ENCODE measurements at places on chromosomes 2 and 18. TPM values are rescaled to one million over a fixed set of nuclear protein-coding genes. Genes with fewer than 3 reads are reported as not detected.

OSBPL1A gene
- 118 TPM for total RNA-seq

MAP2 gene
- total RNA-seq: 7.4 TPM

ABCB11 gene
- total RNA-seq: not detected

DNAH7 gene
- 0.40 TPM for total RNA-seq

TEKT4 gene
- not detected for total RNA-seq

KCNJ13 gene
- total RNA-seq: not detected

HOXD12 gene
- not detected for total RNA-seq

PDE11A gene
- not detected for total RNA-seq

MEP1B gene
- not detected for total RNA-seq

KYNU gene
- total RNA-seq: 0.27 TPM

SERPINB13 gene
- 1.7 TPM for total RNA-seq

IL1B gene
- not detected for total RNA-seq

ARL6IP6 gene
- total RNA-seq: 7.9 TPM

BCL11A gene
- 9.5 TPM for total RNA-seq

SERPINB10 gene
- 2.0 TPM for total RNA-seq

CCL20 gene
- total RNA-seq: not detected

TMEM214 gene
- total RNA-seq: 16.7 TPM

LOXL3 gene
- total RNA-seq: 8.1 TPM

CCDC74B gene
- 2.0 TPM for total RNA-seq

NFU1 gene
- total RNA-seq: 77.2 TPM

DQX1 gene
- total RNA-seq: not detected

NGEF gene
- 0.40 TPM for total RNA-seq

LYG1 gene
- total RNA-seq: 1.2 TPM

DGUOK gene
- total RNA-seq: 32.6 TPM

NMUR1 gene
- total RNA-seq: 6.1 TPM

CENPA gene
- not detected for total RNA-seq

SAG gene
- not detected for total RNA-seq

AQP12B gene
- total RNA-seq: not detected

RHBDD1 gene
- total RNA-seq: 35.2 TPM

CCDC121 gene
- total RNA-seq: 14.0 TPM

QPCT gene
- 1.6 TPM for total RNA-seq

CYRIA gene
- 15.2 TPM for total RNA-seq

OSBPL6 gene
- 3.4 TPM for total RNA-seq

SP5 gene
- total RNA-seq: 0.39 TPM

M1AP gene
- total RNA-seq: 0.81 TPM

SLC23A3 gene
- total RNA-seq: 0.27 TPM

NPHP1 gene
- 10.6 TPM for total RNA-seq
